ENCODE measurements at places on chromosomes 11 and 22. TPM values are rescaled to one million over a fixed set of nuclear protein-coding genes. Genes with fewer than 3 reads are reported as not detected.
A peak's percentile ranks its signal among the peaks of the same experiment; 100 is the strongest.

The ENTHD1 gene
- not detected for total RNA-seq

The HOATZ gene
- total RNA-seq = not detected

GRCh38 chr11:69831985-69832384 is 12.8 kb upstream of the FGF3 start:
- no peak overlapping the region for H3K4me3 ChIP-seq
- H3K4me1 ChIP-seq = peaks cover 17% of the 10 kb centered on the region
- no peak overlapping the region for H3K27ac ChIP-seq
- H3K36me3 ChIP-seq = no peaks in the 10 kb centered on the region
- no peak for DNase-seq

DNA sequence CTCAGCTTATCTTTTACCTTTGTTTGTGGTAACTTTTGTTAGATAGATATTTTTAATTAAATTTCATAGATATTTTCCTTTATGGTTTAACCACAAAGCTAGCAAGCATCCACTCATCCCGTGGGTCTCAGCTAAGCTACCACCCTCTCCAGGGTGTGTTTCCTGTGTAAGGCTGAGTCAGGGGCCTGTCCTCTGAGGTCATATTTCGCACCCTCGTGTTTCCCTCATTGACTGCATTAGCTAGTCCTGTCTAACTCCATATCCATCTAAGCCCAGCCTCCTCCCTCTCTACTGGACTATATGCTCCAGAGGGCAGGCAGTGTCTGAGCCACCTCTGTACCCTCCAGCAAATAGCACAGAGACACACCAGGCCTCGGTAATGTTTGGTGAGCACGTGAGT is 16.7 kb downstream of the XRRA1 start:
- H3K27me3 ChIP-seq = no peaks in the 10 kb centered on the region
- H3K4me1 ChIP-seq = no peaks in the 10 kb centered on the region
- no peak overlapping the region for H3K27ac ChIP-seq
- no peak overlapping the region for H3K4me3 ChIP-seq

- no peaks in the 10 kb centered on the region for H3K27me3 ChIP-seq
- H3K36me3 ChIP-seq = peaks cover 5% of the 10 kb centered on the region
- no peak for DNase-seq
- no peak overlapping the region for H3K27ac ChIP-seq
Observed at GRCh38 chr11:118115048-118115447, 28.3 kb upstream of the SMIM35 start.

DNA sequence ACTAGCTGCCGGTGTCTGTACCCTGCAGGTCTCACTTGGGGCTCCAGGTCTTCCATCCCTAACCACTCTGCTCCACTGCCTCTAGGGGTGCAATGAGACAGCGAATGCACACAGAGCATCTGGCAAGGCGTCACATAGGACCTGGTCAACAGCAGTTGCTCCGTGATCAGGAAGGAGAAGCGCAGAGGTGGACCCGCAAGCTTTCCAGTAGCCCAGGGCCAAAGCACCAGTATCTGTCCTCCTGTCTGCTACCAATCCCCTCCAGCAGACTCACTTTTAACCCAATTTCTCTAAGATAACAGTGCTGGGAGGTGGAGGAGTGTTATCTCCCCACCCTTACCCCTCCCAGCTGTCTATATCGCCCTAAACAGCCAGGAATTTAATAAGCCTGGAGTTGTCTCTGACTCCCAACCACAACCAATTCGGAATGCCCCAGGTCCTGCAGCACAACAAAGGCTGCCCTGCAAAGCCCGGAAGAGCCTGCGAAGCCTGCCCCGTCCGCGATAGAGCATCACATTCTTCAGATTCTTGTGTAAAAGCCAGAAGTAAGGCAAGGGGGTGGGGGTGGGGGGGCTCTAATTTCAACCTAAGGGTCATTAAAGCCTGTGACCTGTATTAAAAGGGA is 19.3 kb downstream of the MYH9 start:
- peak; percentile 82 for DNase-seq
- H3K4me3 ChIP-seq = no peak overlapping the region
- no peaks in the 10 kb centered on the region for H3K36me3 ChIP-seq
- H3K27me3 ChIP-seq = no peaks in the 10 kb centered on the region
- peak overlapping the region; percentile 79 for H3K27ac ChIP-seq

DNA sequence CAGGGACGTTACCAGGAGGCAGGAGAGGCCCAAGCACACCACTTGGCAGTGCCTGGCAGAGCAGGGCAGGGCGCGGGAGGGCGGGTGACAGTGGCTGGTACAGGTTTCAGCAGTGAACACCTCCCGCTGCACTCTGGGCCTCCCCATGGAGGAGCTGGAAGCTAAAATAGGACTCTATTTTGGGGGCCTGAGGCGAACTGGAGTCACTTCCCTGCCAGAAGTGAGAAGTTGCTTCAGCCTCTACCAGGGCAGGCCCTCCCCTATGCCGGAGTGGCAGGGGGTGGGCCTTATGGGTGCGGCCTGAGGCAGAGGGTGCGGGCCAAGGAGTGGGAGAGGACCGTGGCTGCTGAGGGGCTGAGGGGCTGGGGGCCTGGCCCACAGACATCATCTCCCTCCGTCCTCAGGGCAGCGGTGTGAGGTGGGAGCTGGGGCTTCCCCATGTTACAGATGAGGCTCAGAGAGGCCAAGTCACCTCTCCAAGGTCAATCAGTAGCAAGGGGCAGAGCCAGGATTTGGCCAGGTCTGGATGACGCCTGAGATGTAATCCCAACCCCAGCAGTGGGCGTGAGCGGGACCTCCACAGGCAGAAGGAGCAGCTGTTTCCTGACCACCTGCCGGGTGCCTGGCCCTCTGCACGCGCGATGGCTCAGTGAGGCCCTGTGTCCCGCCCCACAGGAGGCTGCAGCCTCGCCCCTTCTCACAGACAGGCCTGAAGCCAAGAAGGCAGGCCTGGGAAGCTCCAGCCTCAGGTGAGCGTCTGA is 39.3 kb downstream of the KCNJ4 start:
- H3K36me3 ChIP-seq = no peaks in the 10 kb centered on the region
- H3K27me3 ChIP-seq = no peaks in the 10 kb centered on the region
- DNase-seq = no peak
- no peak overlapping the region for H3K27ac ChIP-seq
- H3K4me1 ChIP-seq = no peaks in the 10 kb centered on the region
